ENCODE measurements at places on chromosomes 5 and 9. TPM values are rescaled to one million over a fixed set of nuclear protein-coding genes. Genes with fewer than 3 reads are reported as not detected.

DNA sequence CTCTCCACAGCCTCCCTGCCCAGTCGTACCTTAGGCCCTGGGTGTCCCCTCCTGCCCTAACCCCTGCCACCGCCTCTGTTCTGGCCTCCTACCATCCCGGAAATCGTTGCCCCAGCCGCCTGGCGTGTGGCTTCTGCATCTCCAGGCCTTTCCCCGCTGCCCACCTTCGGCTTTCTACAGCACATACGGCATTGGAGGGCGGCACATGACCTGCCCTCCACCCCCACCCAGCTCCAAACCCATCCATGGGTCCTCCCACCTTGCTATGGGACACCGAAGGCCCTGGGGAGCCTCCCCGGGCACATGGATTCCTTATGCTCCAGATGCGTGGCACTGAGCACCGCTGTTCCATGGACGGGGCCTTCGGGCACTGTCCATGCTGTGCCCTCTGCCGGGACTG lies 32.0 kb downstream of the FGF18 start:
- DNase-seq: no peak

GRCh38 chr5:171661143-171661542 lies 124.5 kb upstream of the SMIM23 start:
- no peak for DNase-seq

DNA sequence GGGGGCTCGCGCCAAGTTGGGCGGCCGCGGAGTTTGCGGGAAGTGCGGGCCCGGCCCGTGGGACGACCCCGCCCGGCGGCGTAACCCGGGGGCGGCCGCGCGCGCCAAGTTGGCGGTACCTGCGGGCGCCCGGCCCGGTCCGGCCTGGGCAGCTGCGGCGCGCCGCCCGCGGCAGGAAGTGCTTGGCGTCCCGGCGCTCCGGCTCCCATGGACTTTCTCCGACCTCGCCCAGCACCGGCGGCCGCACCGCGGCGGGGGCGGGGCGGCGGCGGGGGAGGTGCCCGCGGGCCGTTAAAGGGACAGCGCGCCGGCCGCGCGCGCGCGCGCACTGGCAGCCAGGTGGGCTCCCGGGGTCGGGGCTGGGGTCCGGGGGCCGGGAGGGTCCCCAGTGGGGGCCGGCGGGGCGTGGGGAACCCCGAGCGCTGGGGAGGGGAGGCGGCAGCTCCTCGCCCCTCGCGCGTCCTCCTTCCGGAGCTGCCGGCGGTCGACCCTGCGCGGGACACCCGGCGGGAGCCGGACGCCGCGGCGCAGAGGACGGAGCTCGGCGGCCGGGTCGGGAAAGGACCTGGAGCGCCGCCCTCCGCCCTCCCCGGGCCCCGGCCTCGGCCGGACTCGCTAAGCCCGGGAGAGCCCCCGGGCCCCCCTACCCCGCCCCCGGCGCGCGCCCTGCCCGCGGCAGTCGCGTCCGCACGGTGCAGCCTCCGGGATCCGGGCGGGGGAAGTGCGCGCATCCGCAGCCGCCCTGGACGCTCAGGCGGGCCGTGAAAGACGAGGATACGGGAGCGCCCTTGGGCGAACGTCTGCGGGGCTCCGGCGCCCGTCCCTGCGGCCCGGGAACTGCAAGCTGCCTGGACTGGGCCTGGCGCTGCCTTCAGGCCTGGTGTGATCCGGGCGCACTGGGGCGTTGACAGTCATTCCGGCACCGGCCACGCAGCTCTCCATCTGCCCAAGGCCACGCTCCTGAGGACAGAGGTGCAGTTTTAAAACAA lies at the start of gene NACC2:
NACC2 (minus strand) TSS at position 220 of the 989 bp plus-strand sequence. CDS start 44,768 bp downstream, outside the sequence.
- DNase-seq: no peak

DNA sequence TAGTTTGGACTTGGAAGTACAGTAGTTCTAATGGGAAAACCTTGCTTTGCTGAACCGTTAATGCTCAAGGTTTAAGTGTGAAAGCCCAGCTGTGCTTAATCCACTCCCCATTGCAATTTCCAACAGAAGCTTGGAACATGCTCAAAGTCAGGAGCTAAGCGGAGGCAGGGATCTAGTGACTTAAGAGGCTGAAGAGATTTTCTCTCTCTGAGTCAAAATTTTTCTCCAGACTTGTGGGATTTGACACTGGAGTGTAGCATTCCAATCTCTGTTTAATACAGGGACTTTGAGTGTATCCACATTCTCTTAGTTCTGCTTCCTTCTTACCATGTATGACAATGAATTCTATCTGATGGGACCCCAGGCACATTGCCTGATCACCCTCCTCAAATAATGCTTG lies 471.8 kb downstream of the KIF4B start:
- no peak for DNase-seq

- DNase-seq: peak; percentile 84
Observed at GRCh38 chr5:140302786-140303639, at the start of gene PFDN1. Gene PFDN1, minus strand, starts transcription at chr5:140303101. Its CDS starts 28 bp downstream, at chr5:140303073.

GRCh38 chr5:146052780-146053179 lies 52.6 kb downstream of the PLAC8L1 start:
- no peak for DNase-seq

DNA sequence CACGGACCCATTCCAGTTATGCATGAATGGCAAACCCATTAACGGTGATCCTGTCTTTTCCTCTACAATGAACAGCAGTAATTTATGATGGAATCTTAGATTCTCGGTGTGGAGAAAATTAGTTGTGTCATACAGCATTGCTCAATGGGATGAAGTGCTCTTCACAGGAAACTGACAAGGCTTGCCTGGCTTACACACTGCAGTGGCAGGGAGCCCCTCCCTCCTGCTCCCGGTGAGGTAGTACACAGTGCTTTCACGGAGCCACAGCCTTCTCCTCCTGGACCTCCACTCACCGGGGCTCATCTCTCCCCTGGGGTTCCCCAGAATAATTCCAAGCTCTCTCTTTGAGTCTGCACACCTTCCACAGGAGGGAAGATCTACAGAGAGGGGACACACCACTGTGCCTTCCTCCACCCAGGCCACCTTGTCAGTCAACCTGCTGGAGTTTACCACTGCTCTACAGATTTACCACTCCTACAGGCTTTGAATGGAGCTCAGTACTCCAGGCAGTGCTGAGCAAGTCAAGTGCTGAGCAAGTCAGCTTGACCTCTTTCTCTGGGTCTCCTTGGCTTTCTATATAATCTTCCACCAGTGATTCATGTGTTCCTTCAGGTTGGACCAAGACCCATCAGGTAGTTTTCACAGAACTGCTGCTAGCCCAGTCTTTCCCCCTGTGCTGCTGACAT lies 59.1 kb upstream of the TBC1D2 start:
- DNase-seq: no peak

GRCh38 chr5:148826053-148826738 lies at the start of gene ADRB2:
Gene ADRB2, plus strand, starts transcription at chr5:148826611. Its CDS starts 221 bp downstream, at chr5:148826832.
- DNase-seq: peak; percentile 77

DNA sequence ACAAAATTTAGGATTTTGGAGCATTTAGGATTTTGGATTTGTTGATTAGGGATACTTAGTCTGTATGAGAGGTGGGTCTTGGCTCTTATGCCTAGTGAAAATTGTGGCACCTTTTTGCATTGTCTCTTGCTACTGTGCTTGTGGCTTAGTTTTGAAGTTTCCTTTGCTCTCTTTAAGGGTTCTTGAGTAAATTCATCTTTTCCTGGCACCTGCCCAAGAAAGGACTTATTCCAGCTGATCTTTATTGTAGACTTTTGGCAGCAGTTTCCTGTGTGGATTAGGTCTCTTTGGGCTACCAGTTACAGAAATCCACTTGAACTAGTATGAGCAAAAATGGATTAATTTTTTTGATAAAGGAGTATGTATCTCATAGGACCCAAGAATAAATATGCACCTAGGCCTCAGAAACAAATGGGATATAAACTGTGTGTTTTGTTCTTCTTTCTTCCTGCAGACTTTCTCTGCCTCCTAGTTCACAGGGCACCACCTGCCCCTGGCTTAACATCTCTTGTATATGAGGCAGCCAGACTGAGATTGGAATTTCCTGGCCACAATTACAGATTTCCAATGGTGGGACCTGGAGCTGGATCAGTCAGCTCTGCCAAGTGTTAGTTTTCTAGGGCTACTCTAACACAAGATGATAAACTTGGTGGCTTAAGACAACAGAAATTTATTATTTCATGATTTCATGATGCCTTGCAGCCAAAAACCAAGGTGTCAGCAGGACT lies 44.6 kb downstream of the FOCAD start:
- DNase-seq: no peak

DNA sequence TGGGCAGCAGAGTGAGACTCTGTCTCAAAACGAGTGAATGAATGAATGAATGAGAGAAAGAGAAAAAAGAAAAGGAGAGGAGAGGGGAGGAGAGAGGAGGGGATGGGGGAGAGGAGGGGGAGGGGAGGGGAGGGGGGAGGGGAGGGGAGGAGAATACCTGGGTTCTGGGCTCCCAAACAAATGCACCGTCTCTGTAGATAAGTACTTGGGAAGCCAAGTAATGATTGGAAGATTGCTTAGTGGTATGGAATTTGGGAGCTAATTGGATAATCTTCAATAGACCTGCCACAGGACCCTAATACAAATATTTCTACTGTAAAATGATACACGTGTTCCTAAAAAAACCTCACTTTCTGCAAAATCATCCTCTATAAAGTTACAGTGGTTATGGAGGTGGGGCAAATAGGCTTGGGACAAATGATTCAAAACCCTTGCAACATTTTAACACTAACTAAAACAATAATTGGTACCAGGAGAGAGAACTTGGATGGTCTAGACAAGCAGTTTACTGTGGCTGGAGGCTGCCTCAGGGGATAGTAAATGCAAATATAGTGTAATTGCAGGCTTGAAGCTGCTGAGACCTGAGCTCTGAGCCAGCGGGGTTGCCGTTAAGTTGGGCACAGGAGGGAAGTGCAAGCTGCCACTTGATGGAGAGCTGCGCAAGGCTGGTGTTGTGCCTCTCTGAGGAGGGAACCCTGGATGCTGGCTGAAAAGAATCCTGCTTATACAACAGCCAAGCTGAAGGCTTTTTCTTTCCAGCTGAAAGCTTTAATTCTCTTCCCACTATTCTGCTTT lies 3.5 kb downstream of the HEMGN start:
- DNase-seq: no peak

- DNase-seq: no peak
Observed at GRCh38 chr9:73153793-73154227, 2.1 kb downstream of the ANXA1 start.

- no peak for DNase-seq
Observed at GRCh38 chr9:93266521-93267001, 82.6 kb downstream of the WNK2 start.

GRCh38 chr5:75672616-75673015 lies 44.6 kb downstream of the POC5 start:
- no peak for DNase-seq

DNA sequence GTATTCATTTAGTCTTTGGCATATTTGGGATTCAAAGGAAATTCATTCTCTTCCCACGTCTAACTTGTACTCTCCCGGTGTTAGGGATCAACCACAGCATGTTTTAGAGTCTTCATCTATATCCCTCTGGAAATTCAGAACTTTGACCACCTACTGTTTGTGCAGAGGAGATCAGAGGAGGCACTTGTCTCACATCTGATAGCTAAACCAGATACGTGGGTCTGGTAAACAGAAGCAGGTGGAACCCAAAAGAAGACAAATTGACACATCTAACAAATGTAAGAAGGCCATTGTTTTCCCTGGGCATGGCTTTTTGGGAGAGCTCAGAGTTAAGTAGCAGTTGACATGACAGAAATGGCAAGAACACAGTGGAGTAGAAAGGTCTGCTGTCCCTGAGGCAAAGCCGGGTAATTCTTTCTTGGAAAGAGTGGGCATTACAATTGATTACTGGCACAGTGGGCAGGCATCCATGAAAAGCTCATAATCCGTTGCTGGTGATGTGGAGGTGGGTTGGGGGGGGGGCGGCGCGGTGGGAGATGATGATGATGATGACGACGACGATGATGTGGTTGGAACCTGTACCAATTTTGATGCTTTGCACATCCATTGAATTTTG lies 27.5 kb downstream of the PIP5K1B start:
- DNase-seq: no peak

NSUN2 gene
- 38.5 TPM for total RNA-seq

TLR4 gene
- total RNA-seq: 105 TPM

SPINK6 gene
- total RNA-seq: 1.6 TPM

ADGRV1 gene
- total RNA-seq: not detected

Measured in omental fat pad (tissue), 4 donors.